HepG2 (cell line): ENCODE measurements at places on chromosomes 2 and 18. TPM values are rescaled to one million over a fixed set of nuclear protein-coding genes. Genes with fewer than 3 reads are reported as not detected.
A peak's percentile ranks its signal among the peaks of the same experiment; 100 is the strongest.

- DNase-seq, result no peak
- H3K36me3 ChIP-seq, result no peaks in the 10 kb centered on the region
- H3K27ac ChIP-seq, result no peak overlapping the region
- H3K4me1 ChIP-seq, result no peaks in the 10 kb centered on the region
- H3K27me3 ChIP-seq, result no peaks in the 10 kb centered on the region
Measured at GRCh38 chr2:24515831-24516230, 24.8 kb downstream of the NCOA1 start.

LHCGR gene
- not detected in 2 replicates for total RNA-seq

SMYD5 gene
- 70.4 and 70.6 TPM in 2 replicates for total RNA-seq

DUSP19 gene
- total RNA-seq, result 1.9 and 3.9 TPM in 2 replicates

DNA sequence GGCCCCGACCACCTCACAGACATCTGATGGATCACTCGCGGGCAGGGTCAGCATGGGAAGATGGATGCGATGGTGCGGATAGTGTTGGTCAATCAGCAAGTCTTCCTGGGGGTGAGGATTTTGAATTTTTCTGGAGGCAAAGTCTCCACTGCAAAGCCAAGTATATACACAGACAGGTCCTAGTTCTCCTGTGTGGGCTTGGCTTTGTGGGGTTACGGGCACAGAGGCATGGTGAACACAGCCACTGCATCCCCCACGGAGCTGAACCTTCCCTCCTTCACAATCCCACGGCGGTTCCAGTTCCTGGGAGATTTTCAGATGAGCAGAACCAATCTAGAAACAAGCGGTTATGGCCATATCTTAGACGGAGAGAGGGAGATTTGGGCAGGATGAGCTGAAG is 35.8 kb downstream of the CNGA3 start:
- no peaks in the 10 kb centered on the region for H3K4me1 ChIP-seq
- H3K27ac ChIP-seq, result no peak overlapping the region
- no peaks in the 10 kb centered on the region for H3K36me3 ChIP-seq

DNA sequence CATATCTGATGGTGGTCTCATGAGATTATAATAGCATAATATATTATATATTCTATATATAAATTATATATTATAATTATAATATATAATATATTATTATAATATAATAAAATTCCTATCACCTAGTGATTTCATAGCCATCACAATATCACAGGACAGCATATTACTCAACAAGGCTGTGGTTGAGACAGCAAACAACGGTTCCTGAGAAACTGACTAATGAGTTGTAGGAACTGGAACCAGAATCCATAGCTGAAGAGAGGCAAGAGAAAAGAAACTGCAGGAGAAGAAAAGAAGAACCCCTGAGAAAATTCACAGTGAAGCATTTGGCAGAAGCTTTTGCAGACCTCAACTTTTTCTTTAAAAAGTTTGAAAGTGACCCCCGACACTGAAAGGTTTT is 84.0 kb downstream of the BCL2L11 start:
- no peaks in the 10 kb centered on the region for H3K27me3 ChIP-seq
- peaks cover 2% of the 10 kb centered on the region; the same call in 1 of the 3 replicates for H3K36me3 ChIP-seq
- DNase-seq, result no peak
- H3K27ac ChIP-seq, result no peak overlapping the region
- 0 out of 2 replicates have a peak, but pooled peaks cover 6% of the 10 kb centered on the region for H3K4me1 ChIP-seq
- H3K4me3 ChIP-seq, result no peak overlapping the region

DNA sequence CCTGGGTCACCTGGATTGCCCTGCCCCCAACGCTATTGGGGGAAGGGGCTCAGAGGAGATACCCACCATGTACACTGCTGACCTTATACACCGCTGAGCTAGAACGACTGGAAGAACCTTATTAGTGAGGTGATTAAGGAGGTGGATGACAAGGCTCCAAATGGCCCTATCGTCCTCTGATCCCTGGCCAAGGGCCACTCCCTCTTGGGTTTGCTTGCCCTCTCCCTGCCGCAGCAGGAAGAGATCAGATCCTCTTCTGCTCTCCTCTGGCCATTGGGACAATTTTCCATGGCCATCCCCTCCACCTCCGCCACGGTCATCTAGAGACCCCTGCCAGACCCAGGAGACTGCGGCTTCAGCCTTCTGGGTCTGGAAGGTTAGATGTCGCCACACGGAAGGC is 1.2 kb downstream of the ZNF514 start:
- DNase-seq, result no peak
- no peak overlapping the region for H3K27ac ChIP-seq
- H3K4me3 ChIP-seq, result peak overlapping the region; percentile 69

DNA sequence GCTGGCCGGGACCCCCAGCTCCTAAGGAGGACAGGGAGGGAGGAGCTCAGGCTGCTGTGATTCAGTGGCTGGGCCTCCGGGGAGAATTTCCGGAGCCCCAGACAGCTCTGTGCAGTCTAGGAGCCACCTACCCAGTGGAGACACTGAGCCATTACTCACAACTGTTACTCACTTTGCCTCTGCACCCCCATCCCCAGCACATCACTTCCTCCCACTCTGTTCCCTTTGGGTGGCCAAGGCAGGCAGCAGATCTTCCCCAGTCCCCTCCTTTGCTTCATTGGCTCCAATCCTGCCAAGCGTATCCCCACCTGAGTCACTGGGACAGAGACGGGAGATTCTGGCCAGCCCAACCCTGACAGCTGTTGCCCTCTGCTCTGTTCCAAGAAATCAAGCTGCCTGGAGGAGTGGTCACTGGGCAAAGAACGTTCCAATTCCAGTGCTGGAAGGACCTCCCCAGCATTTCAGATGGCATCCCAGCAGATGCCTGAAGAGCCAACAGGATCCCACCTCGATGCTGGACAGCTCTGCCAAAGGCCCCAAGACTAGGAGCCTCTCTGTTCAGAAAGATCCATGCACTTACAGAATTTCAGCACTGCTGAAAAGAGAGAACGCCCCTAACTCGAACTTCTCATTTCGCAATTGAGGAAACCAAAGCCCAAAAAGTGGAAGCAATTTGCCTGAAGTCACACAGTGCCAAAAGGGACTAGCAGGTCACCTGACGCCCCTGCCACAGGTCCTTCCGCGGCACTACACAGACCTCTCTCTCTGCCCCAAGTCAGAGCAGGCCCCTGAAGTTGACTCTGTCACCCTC is 68.3 kb downstream of the TNS1 start:
- H3K4me1 ChIP-seq, result peaks cover 86% of the 10 kb centered on the region
- H3K36me3 ChIP-seq, result no peaks in the 10 kb centered on the region; the same call in 1 of the 2 replicates
- H3K27ac ChIP-seq, result no peak overlapping the region
- no peak for DNase-seq
- H3K27me3 ChIP-seq, result no peaks in the 10 kb centered on the region; the same call in 1 of the 2 replicates

DNA sequence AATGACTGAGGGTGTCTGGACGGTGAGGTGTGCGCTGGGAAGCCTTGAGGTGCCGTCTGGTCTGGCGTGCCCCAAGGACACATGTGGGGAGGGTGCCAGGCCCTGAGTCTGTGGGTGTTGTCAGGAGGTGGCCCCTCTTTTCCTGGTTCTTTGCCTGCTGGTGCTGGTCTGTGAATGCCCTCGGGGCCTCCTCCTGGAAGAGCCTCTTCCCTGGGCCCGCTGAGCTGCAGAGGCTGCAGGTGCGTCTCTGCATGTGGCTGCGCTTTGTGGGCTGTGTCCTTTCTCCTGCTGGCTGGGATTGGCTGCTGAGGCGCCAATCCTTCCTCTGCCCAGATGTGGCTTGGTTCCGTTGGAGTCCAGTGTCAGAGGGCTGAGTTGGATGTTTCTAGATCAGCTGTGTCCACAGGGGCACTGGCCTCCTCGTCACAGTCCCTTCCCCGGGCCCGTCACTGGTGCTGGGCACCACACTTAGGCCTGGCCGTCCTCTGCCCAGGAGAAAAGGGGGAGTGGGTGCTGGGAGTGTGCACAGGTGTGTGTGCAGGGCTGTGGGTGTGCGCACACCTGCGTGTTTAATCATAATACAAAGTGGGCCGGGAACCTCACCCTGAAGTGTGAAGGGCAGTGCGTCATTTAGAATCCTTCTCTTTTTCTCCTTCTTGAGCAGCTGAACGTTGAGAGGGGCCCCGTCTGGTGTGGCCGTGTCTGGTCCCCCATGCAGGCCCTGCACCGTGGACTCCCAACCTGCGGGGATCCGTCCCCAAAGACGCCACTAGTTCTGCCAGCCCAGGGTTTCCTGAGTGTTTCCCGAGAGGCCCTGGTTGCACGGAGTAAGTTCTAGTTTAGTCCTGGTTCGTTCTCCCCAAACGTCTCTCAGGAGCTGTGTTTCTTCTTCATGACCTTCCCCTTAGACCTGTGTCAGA is 35.5 kb downstream of the RTP5 start:
- no peaks in the 10 kb centered on the region for H3K36me3 ChIP-seq
- H3K27ac ChIP-seq, result no peak overlapping the region
- H3K4me3 ChIP-seq, result no peak overlapping the region
- H3K27me3 ChIP-seq, result peaks cover 79% of the 10 kb centered on the region
- no peak for DNase-seq

DNA sequence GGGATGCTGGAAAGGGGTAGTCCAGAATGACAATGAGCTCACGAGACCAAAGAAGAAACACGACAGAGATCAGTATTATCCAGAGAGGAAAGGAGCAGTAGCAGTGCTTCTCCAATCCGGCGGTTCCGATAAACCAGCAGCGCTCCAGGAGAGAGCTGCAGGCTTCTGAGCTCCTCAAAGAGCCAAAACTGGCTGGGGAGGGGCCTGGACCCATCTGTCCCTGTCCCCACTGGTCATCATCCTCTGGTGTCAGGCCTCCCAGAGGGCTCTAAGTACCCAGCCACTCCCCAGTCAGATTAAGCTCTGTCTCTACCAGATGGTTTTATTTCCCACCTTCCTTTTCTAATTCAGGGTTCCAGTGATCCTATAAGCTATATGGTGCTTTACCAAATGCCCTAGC is 23.2 kb downstream of the DNAJC27 start:
- H3K4me3 ChIP-seq, result no peak overlapping the region
- no peak for DNase-seq
- H3K27me3 ChIP-seq, result no peaks in the 10 kb centered on the region
- H3K36me3 ChIP-seq, result no peaks in the 10 kb centered on the region; the same call in none of the 2 replicates

ARL6IP6 gene
- total RNA-seq, result 37.0 and 45.0 TPM in 2 replicates

SMIM21 gene
- total RNA-seq, result not detected in 2 replicates

DNA sequence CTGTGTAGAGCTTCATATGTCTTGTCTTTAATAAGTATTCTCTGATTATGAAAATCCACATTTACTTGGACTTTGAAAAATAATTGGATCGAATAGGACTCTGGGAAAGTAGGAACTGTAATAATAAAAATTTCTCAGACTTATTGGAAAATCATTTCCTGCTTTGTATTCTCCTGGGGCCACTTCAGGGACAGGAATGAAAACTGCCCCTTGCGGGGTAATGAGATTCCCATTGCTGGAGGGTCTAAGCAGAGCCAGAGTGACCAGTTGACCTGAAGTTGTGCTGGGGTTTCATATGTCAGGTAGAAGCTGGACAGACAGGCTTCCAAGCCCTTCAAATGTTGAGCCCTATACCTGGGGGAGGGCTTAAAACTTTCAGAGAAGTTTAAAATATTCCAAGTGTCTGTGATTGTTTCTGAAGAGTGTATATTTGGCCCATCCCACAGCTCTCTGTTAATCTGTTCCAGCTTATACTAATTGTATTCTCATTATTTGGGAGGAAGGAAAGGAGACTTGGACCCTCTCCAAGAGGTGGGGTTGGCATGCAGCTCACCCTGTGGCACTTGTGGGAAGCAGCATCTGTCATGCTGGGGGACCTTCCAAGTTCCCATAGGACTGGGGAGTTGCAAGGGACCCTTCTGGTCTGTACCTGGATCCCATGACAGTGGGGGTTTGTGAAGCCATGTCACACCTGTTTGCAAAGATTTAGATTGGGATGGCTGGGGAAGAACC is 268.7 kb upstream of the ATP5MC3 start:
- H3K27me3 ChIP-seq, result no peaks in the 10 kb centered on the region
- no peaks in the 10 kb centered on the region for H3K36me3 ChIP-seq
- DNase-seq, result no peak
- no peaks in the 10 kb centered on the region for H3K4me1 ChIP-seq

DNA sequence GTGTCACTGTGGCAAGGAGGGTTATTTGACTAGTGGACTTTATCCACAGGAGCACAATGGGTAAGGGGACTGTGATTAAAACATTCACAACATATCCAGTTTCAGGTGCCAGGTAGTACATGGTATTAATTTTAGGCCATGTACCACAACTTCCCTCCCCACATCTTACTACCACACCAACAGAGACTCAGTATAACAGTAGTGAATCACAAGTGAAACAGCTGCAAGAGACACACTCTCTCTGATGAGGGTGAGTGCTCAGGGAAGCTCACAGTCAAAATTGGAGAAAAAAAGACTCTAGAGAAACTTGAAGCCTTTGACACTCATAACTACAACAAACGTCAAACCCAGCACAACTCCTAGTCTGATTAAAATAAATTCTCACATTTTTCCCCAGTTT is 367.6 kb upstream of the GYPC start:
- H3K4me3 ChIP-seq, result no peak overlapping the region
- H3K27ac ChIP-seq, result no peak overlapping the region

TLX2 gene
- 0.20 TPM in 1 of 2 replicates, not detected in the other for total RNA-seq

GRCh38 chr2:191869781-191870180 is 22.9 kb upstream of the CAVIN2 start:
- H3K27me3 ChIP-seq, result no peaks in the 10 kb centered on the region
- DNase-seq, result no peak
- H3K4me1 ChIP-seq, result peaks cover 63% of the 10 kb centered on the region
- H3K36me3 ChIP-seq, result no peaks in the 10 kb centered on the region

DNA sequence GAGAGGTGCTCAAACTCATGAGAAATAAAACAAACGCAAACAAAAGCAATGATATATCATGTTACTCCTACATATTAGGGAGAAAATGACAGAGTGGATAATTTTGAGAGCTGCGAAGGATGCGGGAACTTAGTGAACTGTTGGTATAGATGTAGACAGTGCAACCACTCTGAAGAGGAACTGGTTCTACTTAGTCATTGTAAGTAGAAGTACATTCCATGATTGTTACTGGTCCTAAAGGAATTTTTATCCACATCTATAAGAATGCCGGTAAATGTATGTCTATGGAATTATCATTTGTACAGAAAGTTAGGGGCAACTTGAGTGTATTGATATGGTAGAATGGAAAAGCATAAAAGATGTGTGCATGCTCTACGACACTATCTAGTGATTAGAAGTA is 1238.4 kb downstream of the LRP1B start:
- no peaks in the 10 kb centered on the region for H3K4me1 ChIP-seq
- H3K4me3 ChIP-seq, result no peak overlapping the region
- H3K27me3 ChIP-seq, result no peaks in the 10 kb centered on the region
- DNase-seq, result no peak

DNA sequence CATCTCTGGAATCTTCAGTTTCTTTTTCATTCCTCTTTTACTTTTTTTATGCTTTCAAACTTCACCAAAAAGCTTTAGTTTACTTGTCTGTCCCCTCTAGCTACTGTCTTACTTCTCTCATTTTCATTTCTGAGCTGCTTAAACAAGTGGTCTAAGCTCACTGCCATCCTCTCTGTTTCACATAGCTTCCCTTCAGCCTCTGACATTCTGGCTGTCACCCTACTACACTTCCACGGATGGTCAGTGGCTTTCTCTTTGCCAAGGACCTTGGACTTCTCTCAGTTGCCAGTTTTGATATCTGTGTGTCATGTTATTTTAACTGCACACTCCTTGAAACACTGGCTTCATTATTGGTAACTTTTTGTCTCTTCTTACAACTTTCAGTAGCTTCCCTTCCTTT is 176.1 kb downstream of the IKZF2 start:
- no peaks in the 10 kb centered on the region for H3K36me3 ChIP-seq
- no peak for DNase-seq
- no peak overlapping the region for H3K27ac ChIP-seq
- H3K27me3 ChIP-seq, result no peaks in the 10 kb centered on the region
- no peak overlapping the region for H3K4me3 ChIP-seq

IL36B gene
- total RNA-seq, result not detected in 2 replicates

GRCh38 chr18:79862562-79862961 is 64.8 kb downstream of the KCNG2 start:
- no peak overlapping the region for H3K4me3 ChIP-seq
- H3K36me3 ChIP-seq, result no peaks in the 10 kb centered on the region
- no peak for DNase-seq
- no peak overlapping the region for H3K27ac ChIP-seq
- H3K4me1 ChIP-seq, result no peaks in the 10 kb centered on the region
